ENCODE measurements at places on chromosomes 4 and X.

DNA sequence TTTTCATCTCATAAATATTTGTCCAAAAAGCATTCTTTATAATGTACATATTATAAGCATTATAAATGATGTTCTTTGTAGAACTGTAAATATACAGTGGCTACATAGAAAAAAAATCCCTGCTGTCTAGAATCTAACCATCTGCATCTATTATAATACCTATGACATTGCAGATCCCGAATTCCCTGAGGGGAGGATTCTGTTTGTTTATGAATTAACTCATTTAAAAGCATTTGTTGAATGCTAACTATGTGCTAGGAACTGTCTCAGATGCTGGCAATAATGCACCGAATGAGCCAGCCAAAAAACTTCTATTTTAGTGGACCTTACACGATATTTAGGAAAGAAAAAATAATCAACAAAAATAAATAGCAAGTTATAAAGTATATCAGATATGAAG is 189.6 kb downstream of the PACRGL start:
- H3K27me3 ChIP-seq: no peaks in the 10 kb centered on the region
- no peak overlapping the region for H3K27ac ChIP-seq
- no peak overlapping the region for H3K4me3 ChIP-seq
- DNase-seq: no peak

DNA sequence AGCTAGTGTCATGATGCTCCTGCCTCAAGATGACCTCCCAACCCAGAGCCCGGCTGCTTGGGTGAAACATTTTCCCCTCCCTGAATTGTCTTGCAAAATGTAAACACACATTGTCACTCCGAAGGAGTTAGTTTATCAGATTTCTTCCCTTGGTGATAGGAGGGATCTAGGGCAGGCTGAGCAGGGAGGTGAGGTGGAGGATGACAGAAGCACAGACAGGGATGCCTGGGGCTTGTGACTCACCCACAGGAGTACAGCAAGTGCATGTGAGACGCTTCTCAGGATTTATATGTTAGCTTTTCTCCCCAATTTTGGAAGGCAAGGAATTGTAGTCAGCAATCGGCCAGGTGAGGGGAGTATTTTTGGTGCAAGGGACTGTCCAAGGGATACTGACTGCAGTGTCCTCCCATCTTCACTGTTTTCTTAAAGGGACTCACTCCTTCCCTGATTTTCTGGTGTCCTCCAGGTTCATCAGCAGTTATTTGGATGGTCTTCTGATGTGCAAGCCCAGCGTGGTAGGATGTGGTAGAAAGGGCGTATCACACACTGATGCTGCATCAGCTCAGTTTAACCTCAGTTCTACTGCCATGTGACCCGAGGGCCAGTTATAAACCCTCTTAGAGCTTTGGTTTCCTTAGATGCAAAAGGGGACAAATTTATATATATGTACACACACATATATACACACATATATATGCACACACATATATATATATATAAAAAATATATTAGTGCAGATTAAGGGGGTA is 46.2 kb upstream of the IGFBP7 start:
- no peaks in the 10 kb centered on the region for H3K4me1 ChIP-seq
- no peaks in the 10 kb centered on the region for H3K36me3 ChIP-seq
- no peak overlapping the region for H3K27ac ChIP-seq
- H3K27me3 ChIP-seq: peaks cover 9% of the 10 kb centered on the region

DNA sequence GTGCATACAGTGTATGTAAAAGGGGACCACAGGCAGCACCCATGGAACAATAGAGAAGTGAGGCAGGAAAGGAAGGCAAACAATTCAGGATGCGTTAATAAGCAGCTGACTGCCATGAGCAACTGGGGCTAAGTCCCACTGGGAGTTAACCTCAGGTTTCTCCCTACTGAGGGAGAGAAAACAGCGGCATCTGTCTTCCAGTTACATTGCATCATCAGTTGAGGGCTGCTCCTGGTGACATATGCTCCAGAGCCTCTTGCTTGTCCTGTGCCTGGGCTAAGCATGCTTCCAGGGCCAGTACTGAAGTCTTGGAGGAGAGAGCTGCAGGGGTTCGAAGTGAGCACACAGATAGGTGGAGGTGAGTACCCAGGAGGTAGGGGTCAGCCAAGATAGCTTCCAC is 24.3 kb downstream of the RAI2 start:
- no peaks in the 10 kb centered on the region for H3K4me1 ChIP-seq
- H3K4me3 ChIP-seq: no peak overlapping the region
- no peaks in the 10 kb centered on the region for H3K36me3 ChIP-seq
- peaks cover 7% of the 10 kb centered on the region for H3K27me3 ChIP-seq
- H3K27ac ChIP-seq: no peak overlapping the region

- H3K27ac ChIP-seq: no peak overlapping the region
- no peak for DNase-seq
- no peaks in the 10 kb centered on the region for H3K4me1 ChIP-seq
- H3K36me3 ChIP-seq: no peaks in the 10 kb centered on the region
- no peak overlapping the region for H3K4me3 ChIP-seq
- H3K27me3 ChIP-seq: peaks cover 1% of the 10 kb centered on the region
Measured at GRCh38 chr4:110508827-110509710, 33.1 kb downstream of the ENPEP start.

- H3K36me3 ChIP-seq: no peaks in the 10 kb centered on the region
- H3K27me3 ChIP-seq: peaks cover 10% of the 10 kb centered on the region
- H3K4me3 ChIP-seq: no peak overlapping the region
- H3K4me1 ChIP-seq: no peaks in the 10 kb centered on the region
- no peak for DNase-seq
- no peak overlapping the region for H3K27ac ChIP-seq
Measured at GRCh38 chrX:12309040-12309743, 170.9 kb downstream of the FRMPD4 start.

DNA sequence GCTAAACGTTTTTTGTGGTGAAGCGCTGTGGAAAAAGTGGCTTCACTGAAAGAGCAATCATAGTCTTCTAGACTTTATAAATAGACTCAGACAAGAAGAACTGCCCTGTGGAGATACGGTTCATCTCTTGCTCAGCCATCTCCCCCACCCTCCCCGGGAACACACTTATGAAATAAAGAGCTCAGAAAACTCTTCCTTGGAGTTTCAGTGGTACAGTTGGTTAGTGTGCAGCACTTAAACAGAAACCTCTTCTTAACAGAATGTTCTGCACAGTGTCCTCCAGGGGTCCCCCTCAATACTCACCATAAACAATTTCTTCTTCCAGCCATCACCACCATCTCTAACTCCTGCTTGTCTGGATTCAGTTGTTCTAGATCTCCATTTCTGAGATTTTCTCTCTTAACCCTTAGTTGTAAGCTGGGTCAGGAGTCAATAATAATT is 313.0 kb downstream of the ARHGAP10 start:
- H3K36me3 ChIP-seq: no peaks in the 10 kb centered on the region
- no peak for DNase-seq
- peaks cover 3% of the 10 kb centered on the region for H3K27me3 ChIP-seq
- no peak overlapping the region for H3K4me3 ChIP-seq
- H3K27ac ChIP-seq: no peak overlapping the region

GRCh38 chr4:151489462-151490203 is 80.7 kb downstream of the FHIP1A start:
- H3K27me3 ChIP-seq: peaks cover 5% of the 10 kb centered on the region
- DNase-seq: no peak
- H3K36me3 ChIP-seq: no peaks in the 10 kb centered on the region
- no peaks in the 10 kb centered on the region for H3K4me1 ChIP-seq

DNA sequence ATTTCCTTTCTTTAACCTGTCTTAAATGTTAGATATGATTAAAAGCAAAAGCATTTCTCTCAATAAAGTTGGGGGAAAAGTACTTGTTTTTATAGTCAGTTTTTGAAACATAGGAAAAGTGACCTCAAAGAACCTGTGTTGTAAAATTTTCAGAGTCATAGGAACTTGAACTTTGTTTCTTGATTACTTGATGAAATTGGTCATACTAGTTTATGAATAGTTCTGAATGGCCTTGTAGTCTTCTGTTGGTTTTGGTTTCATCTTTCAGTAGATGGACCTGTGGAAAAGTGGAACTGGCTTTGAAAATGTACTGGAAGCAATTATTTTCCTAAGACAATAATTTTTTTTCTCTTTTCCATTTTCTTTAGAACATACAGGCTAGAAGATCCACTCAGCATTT is 222.2 kb upstream of the NUDT6 start:
- peaks cover 13% of the 10 kb centered on the region for H3K36me3 ChIP-seq
- H3K27me3 ChIP-seq: no peaks in the 10 kb centered on the region
- no peak for DNase-seq

DNA sequence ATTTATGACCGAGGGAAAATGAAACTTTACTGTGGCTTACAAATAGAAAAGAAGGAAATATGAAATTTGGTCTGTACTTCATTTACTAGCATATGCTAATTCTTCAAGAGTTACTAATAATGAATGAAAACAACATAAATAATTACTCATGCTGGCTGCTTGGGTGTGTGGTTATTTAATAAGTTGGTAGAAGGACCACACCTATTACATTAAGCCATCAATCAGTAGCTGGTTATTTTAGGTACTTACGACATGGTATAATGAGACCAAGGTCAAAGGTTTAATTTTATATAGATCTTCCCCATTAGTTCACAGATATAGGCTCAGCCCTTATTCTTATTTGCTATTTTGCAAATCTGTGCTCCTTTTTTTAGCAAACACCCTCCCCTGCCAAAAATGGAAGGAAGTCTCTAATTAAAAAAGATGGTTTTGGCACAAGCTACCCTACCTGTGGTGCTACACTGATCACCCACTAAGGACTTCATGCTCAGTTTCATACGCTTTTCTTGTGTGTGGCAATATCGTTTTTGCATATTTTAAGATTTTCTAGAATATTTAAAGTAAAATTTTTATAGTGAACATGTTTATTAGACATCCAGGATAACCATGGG is 14.1 kb downstream of the TMPRSS11D start:
- H3K27me3 ChIP-seq: peaks cover 3% of the 10 kb centered on the region
- no peak overlapping the region for H3K4me3 ChIP-seq
- no peaks in the 10 kb centered on the region for H3K36me3 ChIP-seq
- H3K4me1 ChIP-seq: no peaks in the 10 kb centered on the region
- no peak for DNase-seq
